ENCODE measurements at places on chromosomes 13 and 19. TPM values are rescaled to one million over a fixed set of nuclear protein-coding genes. Genes with fewer than 3 reads are reported as not detected.

The PSG3 gene
- not detected for total RNA-seq

The PRR19 gene
- total RNA-seq, result 1.5 TPM

The TBC1D4 gene
- 240 TPM for total RNA-seq

The OVOL3 gene
- total RNA-seq, result not detected

The LRRC25 gene
- total RNA-seq, result 38.2 TPM
